ENCODE measurements at places on chromosomes 5 and 9. TPM values are rescaled to one million over a fixed set of nuclear protein-coding genes. Genes with fewer than 3 reads are reported as not detected.

Gene NUDT12
- 1.4 TPM for total RNA-seq

Gene HK3
- 0.03 TPM for total RNA-seq

Gene EPB41L4A
- 3.7 TPM for total RNA-seq

Gene KIF2A
- 40.6 TPM for total RNA-seq

Gene STK32A
- 0.30 TPM for total RNA-seq

Gene PCAT7
- total RNA-seq, result 0.72 TPM

Gene DBH
- not detected for total RNA-seq

Gene OGN
- not detected for total RNA-seq

Gene PCDHGA10
- total RNA-seq, result 0.02 TPM

Gene KCNN2
- total RNA-seq, result 0.14 TPM
